Nephron progenitor cell (in vitro differentiated cells): ENCODE measurements at places on chromosomes 2 and 18.

GRCh38 chr2:33241581-33241980, 234.9 kb upstream of the RASGRP3 start:
- no peak for DNase-seq

- DNase-seq = no peak
Measured at GRCh38 chr2:122236152-122236874, 480.9 kb downstream of the TSN start.

DNA sequence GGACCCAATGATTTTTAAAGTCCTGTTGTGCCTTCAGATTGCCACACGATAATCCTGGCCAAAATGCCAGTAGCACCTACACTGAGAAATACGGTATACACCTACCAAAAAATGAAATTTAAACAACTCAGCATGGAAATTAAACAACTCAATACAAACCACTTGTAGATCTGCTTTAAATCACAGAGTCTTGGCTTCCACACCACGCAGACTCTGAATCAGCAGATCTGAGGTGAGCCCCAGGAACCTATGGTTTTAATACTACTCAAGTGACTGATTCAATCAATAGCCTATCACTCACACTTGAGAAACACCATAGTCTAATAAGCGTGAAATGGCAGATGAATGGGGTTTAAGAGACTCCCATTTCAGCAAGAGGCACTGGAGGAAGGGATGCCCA, 46.9 kb downstream of the MAP4K3 start:
- no peak for DNase-seq

- DNase-seq = no peak
Measured at GRCh38 chr2:120262761-120263428, 10.2 kb downstream of the RALB start.

- no peak for DNase-seq
Measured at GRCh38 chr18:14947482-14948162, 199.7 kb downstream of the ANKRD30B start.

DNA sequence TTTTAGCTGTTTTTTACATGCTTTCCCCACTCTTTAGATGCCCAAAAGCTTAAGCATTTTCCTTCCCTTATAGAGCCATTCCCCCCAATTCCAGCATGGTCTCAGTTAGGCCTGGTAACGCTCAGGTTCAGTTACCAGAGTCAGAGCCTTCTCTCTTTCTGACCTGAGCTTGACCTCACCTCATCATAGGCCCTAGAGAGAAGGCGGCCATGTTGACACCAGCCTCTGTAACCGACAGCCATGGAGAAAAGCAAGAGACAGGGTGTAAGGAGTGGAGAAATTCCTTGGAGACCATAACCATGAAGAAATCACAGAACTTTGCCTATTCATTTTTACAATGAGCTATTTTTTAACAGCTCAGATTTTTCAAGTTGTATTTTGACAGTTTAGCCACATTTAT, 99.4 kb downstream of the RTN4 start:
- no peak for DNase-seq

DNA sequence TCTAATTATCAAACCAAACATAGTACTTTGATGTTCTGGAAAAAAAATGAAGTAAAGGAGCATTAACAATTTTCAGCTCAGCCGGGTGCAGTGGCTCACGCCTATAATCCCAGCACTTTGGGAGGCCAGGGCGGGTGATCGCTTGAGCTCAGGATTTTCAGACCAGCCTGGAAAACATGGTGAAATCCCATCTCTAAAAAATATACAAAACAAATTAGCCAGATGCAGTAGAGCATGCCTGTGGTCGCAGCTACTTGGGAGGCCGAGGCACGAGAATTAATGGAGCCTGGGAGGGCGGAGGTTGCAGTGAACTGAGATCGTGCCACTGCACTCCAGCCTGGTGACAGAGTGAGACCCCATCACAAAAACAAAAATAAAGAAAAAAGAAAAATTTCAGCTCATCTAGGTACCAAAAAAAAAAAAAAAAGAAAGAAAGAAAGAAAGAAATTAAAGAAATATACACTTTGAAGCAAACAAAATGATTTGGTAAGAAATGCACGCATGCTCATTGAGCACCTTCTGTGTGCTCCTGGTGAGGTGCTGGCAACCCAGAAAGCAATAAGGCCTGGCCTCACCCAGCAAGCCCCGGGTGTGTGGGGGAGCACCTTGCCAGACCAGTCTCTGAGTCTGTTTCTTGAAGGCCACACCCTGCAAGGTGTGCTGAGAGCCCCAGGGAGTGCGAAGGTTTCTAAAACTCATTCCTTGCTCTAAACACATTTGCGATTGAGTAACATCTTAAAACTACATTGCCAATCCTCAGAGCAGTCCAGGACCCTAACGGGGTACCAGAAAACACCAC, 133.5 kb downstream of the TFCP2L1 start:
- no peak for DNase-seq

- no peak for DNase-seq
Measured at GRCh38 chr2:173021939-173022371, 53.7 kb upstream of the MAP3K20 start.

GRCh38 chr2:10033251-10034006, 9.9 kb upstream of the KLF11 start:
- no peak for DNase-seq

GRCh38 chr2:140275427-140275826, 1495.2 kb upstream of the NXPH2 start:
- DNase-seq = no peak

GRCh38 chr2:17190527-17190926, 327.7 kb downstream of the RAD51AP2 start:
- DNase-seq = no peak

DNA sequence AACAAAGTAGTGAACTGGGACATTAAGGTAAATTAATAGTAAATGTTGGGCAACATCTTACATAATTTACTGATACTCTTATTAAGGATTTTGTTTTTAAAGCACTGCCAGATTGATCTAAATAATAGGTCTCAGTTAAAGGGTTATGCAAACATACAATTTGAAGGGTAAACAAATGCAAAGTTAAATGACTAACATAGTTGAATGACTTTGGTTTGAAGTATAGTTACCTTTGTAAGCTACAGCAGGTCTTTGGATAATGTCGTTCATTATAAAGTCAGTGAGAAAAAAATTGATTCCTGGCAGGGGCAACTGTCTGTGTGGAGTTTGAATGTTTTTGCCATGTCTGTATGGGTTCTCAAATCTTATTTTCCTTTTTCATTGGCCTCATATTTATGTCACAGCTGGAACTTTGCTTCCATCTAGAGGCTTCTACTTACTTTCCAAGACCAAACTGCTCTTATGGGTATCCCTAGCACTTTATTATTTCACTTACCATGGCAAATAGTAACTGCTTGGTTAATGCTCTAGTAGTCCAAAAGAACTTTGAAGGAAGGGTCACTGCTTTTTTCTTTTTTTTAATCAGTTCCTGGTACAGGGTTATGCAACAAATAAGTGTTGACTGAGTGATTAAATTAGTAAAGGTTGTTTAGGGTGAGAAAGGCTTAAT, 107.8 kb downstream of the NBEAL1 start:
- DNase-seq = no peak

- DNase-seq = peak; percentile 16
Measured at GRCh38 chr2:113965644-113966043, 75.8 kb downstream of the ACTR3 start.

DNA sequence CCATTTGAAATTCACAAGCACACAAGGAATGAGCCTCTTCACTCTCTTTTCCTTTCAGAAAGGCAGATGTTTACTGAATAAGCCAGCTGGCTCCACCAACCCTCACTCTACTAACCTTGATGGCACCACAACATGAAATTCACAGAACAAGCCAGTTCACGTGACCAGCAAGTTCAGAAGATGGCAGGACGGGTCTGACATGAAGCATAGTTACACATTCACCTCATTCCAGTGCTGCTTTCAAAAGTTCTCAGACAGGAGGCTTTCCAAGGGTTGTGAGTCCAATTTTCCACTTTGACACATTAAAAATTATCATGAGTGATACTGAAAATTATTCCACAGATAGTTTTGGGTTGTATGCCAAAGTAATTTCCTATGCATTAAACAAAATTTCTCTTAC, 74.2 kb upstream of the MBOAT2 start:
- no peak for DNase-seq

DNA sequence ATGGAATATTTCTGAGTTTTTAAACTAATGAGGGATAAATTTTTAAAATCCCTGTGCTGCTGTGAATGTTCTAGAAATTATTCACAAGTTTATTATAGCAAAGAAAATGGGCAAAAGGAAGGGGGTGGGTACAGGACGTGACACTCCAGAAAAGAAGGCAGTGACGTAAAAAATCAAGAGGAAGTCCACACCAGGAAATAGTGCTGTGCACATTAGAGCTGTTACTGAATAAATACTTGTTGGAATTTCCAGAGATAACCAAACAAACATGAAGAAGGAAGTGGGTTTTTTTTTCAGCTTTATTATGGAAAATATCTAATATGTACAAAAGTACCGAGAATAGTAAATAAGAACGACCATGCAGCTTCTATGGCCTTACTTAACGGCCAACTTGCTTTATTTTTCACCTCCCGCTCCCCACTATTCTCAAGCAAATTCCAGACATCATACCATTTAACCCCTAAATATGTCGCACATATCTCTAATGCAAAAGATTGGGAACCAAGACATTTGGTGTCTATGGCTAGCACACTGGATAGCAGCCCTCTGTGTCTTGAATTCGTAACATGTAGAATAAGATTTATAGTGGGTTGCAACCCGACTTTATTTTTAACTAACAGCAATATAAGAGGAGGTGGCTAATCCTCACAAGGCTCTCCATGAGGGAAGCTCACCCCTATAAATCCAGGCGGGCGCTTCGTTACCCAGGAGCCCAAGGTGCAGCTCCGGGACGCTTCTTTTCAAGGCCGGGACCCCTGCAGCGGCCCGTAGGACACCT, 580 bp upstream of the NDUFV2 start:
- DNase-seq = no peak

DNA sequence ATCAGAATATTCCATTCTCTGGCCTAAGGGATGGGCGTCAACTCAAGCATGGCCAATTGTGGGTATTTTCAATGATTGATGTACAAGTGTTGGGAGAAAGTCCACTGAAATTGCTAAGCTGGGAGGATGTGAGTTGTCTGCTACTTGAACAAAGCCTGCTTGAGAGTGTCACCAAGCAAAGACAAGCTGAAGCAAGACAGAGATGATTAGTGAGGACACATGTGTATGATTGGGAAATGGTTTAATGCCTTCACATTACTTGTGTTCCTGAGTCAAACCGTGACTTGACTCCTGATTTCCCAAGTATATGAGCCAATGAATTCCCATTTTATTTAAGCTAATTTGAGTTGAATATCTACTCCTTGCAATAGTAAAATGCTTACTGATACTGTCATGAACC, 23.7 kb upstream of the NRP2 start:
- DNase-seq = no peak

DNA sequence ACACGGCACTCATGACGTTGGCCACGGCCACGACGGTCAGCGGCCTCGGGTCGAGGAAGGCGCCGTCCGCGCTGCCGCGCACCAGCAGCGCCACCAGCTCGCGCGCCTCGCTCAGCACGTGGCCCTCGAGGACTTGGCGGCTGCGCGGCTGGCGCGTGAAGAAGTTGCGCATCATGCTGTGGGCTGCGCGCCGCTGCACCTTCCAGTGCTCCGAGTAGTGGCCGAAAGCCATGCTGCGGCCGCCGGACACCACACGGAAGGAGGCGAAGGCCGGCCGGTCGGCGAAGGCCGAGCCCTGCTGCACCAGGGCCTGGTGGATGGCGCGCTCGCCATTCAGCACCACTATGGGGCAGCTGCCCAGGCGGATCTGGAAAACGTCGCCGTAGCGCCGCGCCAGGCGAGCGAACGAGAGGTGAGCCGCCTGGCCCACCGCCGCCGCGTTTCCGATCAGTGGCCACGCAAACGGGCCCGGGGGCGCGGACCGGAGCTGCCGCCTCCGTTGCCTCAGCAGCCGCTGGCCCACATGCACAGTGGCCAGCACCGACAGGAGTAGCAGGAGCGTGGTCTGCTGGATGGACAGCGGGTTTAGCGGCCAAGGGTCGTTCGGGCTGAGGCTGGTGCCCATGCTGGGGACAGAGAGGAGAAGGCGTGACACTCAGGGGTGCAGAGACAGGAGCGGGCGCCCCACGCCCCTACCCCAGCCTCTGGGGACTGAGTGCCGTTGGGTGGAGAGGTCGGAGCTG, 1.0 kb downstream of the CYP1B1 start:
- DNase-seq = peak; percentile 63

DNA sequence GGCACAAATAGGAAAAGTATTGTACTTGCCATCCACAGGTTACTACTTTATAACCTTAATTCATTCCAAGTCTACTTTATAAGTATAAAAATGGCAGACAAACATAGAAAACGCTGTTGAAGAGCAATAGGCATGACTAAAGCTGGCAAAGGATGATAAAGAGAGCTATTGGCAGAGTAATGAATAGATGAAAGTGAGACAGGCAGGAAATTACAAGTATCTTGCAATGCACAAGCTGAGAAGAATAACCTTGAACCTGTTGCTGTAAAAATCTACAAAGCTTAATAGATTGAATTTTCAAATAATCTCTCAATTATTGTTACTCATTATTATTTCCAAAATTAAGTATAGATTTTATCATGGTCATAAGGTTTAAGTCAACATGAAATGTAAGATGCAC, 8.8 kb downstream of the PELI1 start:
- DNase-seq = no peak

- no peak for DNase-seq
Measured at GRCh38 chr2:26916128-26916692, 54.2 kb upstream of the MAPRE3 start.

GRCh38 chr18:55407191-55407590, 180.8 kb downstream of the TCF4 start:
- no peak for DNase-seq

GRCh38 chr2:233470839-233471238, 95.7 kb downstream of the USP40 start:
- no peak for DNase-seq

DNA sequence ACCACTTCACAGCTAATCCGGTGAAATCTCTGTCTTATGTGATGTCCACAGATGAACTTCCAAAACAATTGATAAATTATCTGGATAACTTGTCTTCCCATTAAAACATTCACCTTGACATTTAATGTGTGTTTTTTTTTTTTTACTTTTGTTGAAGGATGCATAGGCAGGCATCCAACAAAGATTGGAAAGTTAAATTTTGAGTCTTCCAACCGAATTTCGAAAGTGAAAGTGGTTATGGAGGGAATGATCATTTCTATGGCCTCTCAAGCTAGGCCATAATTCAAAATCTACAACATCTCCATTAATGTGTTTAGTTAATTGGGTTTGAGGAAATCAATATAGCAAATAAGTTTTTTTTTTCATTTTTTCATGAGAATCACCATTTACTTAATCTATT, 1495.5 kb upstream of the ACVR2A start:
- DNase-seq = no peak

GRCh38 chr18:46370898-46371297, 266.7 kb downstream of the HAUS1 start:
- DNase-seq = no peak

DNA sequence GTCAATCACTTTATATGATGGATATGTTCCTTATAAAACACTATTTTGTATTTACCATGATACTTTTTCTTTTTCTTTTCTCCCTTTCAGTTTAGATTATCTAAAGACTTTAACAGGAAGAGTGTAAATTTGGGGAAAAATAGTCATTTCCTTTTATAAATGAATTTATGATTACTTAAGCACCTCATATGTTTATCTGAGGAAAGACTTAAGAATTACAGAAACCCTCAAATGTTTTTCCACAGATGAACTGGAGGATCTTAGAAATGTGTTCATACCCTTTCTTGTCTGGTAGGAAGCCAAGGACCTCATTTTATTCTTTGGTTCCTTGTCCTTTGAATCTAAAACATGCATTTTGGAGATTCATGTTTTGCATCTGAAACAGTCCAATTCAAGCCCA, 36.7 kb downstream of the MAPRE2 start:
- no peak for DNase-seq
